ENCODE measurements at places on chromosomes 2 and 18. TPM values are rescaled to one million over a fixed set of nuclear protein-coding genes. Genes with fewer than 3 reads are reported as not detected.

The NGEF gene
- total RNA-seq, result not detected

The FAM161A gene
- total RNA-seq, result 0.89 TPM

The PRKAG3 gene
- total RNA-seq, result 0.12 TPM

The RAX gene
- total RNA-seq, result not detected

The CXCR1 gene
- 0.69 TPM for total RNA-seq

The RNF103 gene
- 53.9 TPM for total RNA-seq

The SMYD5 gene
- total RNA-seq, result 15.4 TPM

The KIF5C gene
- total RNA-seq, result 0.52 TPM

The SCN9A gene
- total RNA-seq, result 1.3 TPM

The LIMS2 gene
- total RNA-seq, result 274 TPM

The PCARE gene
- 0.84 TPM for total RNA-seq

The SANBR gene
- 6.4 TPM for total RNA-seq

The SH3RF3 gene
- total RNA-seq, result 7.4 TPM

The MOGAT1 gene
- 0.25 TPM for total RNA-seq

The GRB14 gene
- 27.8 TPM for total RNA-seq

The RANBP2 gene
- 48.3 TPM for total RNA-seq

The LYG1 gene
- total RNA-seq, result 0.77 TPM

The CEBPZ gene
- total RNA-seq, result 28.9 TPM

The GKN1 gene
- not detected for total RNA-seq

The CHRNG gene
- total RNA-seq, result not detected

The DCAF17 gene
- 5.8 TPM for total RNA-seq

The GREB1 gene
- total RNA-seq, result 8.2 TPM

The DSG4 gene
- total RNA-seq, result not detected

The ADAM23 gene
- 68.8 TPM for total RNA-seq

The WNT10A gene
- total RNA-seq, result not detected

The UGT1A10 gene
- not detected for total RNA-seq

The C2orf72 gene
- total RNA-seq, result 0.07 TPM

The ABCB11 gene
- 0.25 TPM for total RNA-seq

The HADHB gene
- 1,919 TPM for total RNA-seq

The SIX3 gene
- total RNA-seq, result not detected

The FBXO41 gene
- 0.69 TPM for total RNA-seq

The SOS1 gene
- total RNA-seq, result 26.0 TPM

The TGFA gene
- 1.1 TPM for total RNA-seq

The CROCC2 gene
- not detected for total RNA-seq

The POTEE gene
- total RNA-seq, result not detected

The POTEF gene
- not detected for total RNA-seq

The GALNT3 gene
- total RNA-seq, result 0.17 TPM

The IER3IP1 gene
- 10.3 TPM for total RNA-seq

The YES1 gene
- 23.4 TPM for total RNA-seq

The CFAP65 gene
- total RNA-seq, result not detected

The EFR3B gene
- total RNA-seq, result 4.2 TPM

The TFPI gene
- 24.2 TPM for total RNA-seq

The SH2D6 gene
- total RNA-seq, result not detected

Measured in left ventricle myocardium superior (tissue), 1 donor.